ENCODE measurements at places on chromosomes 7 and 10.

GRCh38 chr10:62895063-62895462 lies 78.9 kb upstream of the EGR2 start:
- no peak for DNase-seq

GRCh38 chr10:90993340-90993739 lies 72.5 kb upstream of the ANKRD1 start:
- no peak for DNase-seq

DNA sequence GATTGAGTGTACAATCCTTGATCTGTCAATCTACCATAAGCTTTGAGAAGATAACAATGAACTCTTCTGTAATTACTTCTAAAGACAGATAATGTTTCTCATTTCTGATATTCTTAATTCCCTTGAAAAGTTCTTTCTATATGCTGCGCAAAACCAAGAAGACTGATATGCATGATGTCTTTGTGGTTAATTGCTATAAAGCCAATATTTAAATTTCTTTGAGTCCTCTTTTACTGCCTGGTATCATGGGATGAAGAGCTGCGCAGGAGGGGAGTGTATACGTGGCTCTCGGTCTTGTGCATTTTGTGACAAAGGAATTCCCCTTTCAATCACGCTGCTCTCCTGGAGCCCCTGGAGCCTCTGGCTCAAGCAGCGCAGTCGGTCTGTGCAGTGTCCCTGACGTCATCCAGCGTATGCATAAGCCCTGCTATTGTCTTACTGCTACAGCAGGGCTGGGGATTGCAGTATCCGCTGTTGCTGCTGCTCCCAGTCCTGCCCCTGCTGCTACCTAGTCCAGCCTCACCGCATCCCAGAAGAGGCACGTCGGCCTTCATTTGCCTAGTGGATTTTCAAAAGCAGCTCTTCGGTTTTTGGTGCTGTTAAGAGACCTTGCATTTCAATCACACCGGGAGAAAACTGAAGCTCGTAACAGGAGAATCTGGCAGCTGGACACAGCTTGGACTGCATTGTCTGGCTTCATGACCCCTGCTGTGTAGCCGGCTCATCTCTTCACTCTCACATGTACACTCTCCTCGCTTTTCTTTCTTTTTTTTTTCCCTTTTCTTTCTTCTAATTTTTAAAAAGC lies 66.7 kb downstream of the ST7 start:
- DNase-seq, result no peak

- DNase-seq, result peak; percentile 35
Measured at GRCh38 chr7:20217193-20217948, at the start of gene MACC1. TSS of gene MACC1 (minus strand) at chr7:20217384. CDS start at chr7:20161862, 55,522 bp downstream.

DNA sequence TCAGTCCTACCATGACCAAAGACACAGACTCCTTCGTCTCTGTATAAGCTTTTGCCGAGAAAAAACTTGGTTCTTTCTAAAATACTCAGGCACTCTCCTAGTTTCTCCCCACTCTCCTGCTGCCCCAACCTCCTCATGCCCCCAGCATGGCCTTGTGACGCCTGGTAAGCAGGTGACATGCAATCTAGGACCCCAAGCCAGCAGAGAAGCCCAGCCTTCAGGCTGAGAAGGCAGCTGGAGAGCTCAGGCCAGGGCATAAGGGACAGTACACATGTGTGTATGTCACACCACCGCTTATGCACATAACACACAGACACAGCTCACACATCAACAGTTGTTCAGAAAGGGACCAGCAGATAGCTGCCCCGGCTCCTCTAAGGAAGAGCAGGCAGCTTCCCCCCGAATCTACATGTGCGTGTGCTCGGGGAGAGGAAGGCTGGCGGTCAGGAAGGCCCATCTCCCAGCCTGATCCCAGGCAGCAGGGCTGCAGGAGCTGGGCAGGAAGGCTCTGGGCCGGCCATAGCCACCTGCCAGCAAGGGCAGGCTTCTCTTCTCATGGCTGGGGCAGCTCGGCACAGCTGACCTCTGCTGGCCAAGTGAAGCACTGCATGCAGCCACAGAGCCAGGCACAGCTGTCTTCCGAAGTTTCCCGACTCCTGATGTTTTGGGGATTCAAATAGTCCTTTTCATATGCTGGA lies 8.5 kb downstream of the DDX56 start:
- DNase-seq, result peak; percentile 86

- no peak for DNase-seq
Measured at GRCh38 chr10:107614939-107615685, 450.6 kb upstream of the SORCS1 start.

- DNase-seq, result no peak
Measured at GRCh38 chr7:155449008-155449868, 8.7 kb upstream of the EN2 start.

GRCh38 chr10:86001521-86001920 lies 365.1 kb downstream of the GRID1 start:
- DNase-seq, result no peak

- no peak for DNase-seq
Measured at GRCh38 chr7:20114468-20114867, 102.7 kb downstream of the MACC1 start.

DNA sequence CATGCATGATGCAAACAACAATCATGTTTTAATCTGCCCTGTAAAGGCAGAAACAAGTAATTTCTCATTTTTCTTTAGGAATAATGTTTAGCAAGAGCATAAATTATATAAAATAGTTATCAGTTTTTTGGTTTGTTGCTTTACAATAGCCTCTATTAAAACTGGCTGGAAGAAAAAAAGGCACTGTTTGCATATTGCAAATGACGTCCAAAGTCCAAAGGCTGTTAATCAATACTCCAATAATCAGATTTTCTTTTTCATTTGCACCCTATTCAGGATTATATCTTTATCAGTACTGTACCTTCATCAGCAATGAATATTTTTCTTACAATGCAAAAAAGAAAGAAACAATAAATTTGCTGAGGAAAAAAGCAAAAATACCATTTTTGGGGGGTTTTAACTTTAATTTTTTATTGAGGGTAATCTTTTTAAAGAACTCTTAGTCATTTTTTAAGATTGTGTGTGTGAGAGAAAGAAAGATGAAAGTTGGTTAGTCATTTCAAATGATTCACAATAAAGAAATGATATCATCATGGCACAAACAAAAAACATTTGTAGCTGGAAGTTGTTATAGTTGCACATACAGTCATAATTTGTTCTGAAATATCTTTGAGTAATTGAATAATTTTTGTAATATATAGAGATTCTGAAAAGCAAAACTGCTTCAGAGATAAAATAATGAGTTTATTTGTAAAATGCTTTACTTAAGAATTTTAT lies 44.4 kb upstream of the AKR1C2 start:
- DNase-seq, result no peak

DNA sequence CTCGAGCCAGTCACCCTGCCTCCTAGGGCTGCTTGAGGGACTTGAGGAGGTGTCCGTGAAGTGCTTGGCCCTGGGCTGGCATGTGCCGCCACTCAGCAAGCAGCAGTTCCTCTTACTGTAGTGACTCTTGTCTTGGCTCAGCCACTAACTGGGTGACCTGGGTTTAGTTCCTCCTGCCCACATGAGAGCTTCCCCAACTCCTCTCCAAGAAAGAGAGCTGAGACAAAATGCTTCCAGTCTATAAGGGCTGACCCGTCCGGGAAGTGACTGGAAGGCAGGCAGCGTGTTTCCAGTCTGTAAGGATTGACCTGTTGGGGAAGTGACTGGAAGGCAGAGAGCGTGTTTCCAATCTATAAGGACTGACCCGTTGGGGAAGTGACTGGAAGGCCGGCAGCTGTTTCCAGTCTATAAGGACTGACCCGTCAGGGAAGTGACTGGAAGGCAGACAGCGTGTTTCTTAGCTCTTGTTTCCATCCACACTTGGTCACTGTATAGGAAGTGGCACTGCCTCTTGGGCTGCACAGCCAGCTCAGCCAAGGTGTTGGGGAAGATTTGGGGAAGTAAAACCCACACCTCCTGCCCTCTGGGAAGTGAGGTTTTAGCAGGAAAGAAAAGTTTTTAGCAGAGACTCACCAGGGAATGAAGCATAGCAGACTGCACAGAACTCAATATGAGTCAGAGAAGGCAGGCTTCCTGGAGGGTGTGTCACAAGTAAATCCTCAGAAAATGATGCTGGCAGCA lies 53.3 kb upstream of the PPIF start:
- DNase-seq, result no peak

GRCh38 chr10:86489071-86489810 lies 32.4 kb downstream of the WAPL start:
- DNase-seq, result no peak

GRCh38 chr10:2933071-2933470 lies 134.3 kb upstream of the PFKP start:
- DNase-seq, result no peak

DNA sequence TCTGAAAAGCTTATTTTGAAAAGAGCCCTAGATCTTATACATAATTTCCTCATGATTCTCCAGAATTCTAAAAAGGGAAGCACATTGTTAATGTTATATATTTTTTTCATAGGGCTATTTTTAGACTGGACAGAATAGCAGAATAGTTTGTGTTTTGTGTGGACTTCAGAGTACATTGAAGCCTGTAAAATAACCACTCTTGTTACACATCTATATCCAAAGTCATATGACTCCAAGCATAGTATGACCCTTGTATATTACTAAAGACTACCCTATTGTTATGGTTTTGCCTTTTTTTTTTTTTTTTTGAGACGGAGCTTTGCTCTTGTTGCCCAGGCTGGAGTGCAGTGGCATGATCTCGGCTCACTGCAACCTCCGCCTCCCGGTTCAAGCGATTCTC lies 26.1 kb upstream of the FIS1 start:
- no peak for DNase-seq

- no peak for DNase-seq
Measured at GRCh38 chr7:82964150-82964882, 198.4 kb downstream of the PCLO start.

- DNase-seq, result no peak
Measured at GRCh38 chr10:132746801-132747625, 38.9 kb downstream of the NKX6-2 start.

DNA sequence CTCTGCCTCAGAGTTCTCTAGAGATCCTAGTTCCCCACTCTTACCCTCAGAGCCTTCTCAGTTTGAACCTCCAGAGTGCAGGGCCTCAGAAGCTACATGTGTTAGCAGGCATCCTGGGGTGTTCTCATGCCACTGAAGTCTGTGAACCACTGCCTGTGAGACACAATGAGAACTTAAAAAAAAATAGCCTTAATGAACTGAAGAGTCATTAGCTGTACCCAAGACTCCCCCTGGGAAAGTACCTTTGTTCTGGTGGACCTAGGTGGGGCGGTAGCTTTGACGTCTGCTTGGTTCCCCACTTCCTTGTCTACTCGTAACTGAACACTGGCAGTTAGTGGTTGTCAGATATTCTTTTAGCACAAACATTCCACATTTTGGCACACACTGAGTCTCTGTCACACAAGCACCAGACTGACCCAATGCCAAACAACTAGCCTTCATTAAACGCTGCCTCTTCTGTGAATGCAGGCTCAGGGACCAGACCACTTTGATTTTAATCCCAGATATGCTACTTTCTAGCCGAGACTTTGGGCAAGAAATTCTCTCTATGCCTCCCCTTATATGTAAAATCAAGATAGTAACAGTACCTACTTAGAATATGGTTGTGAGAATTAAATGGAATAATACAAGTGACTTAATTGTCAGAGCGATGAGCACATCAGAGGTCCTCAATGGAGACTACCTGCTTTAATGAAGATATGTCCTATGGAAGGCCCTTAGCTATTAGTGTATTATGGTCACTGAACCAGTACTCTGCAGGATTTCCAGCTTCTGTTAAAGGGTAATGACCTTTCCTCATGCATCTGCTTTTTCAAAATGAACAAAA lies 75.3 kb upstream of the CC2D2B start:
- no peak for DNase-seq

Data from hematopoietic multipotent progenitor cell treated with erythropoietin and hydrocortisone succinate and interleukin-3 and kit ligand, for 17 days (in vitro differentiated cells).